ENCODE measurements at places on chromosomes 6 and 20.

- DNase-seq = no peak
These were observed 79.8 kb downstream of the SLC22A23 start for GRCh38 chr6:3376893-3377535.

GRCh38 chr6:157246048-157246630, 77.2 kb downstream of the TMEM242 start:
- no peak for DNase-seq

DNA sequence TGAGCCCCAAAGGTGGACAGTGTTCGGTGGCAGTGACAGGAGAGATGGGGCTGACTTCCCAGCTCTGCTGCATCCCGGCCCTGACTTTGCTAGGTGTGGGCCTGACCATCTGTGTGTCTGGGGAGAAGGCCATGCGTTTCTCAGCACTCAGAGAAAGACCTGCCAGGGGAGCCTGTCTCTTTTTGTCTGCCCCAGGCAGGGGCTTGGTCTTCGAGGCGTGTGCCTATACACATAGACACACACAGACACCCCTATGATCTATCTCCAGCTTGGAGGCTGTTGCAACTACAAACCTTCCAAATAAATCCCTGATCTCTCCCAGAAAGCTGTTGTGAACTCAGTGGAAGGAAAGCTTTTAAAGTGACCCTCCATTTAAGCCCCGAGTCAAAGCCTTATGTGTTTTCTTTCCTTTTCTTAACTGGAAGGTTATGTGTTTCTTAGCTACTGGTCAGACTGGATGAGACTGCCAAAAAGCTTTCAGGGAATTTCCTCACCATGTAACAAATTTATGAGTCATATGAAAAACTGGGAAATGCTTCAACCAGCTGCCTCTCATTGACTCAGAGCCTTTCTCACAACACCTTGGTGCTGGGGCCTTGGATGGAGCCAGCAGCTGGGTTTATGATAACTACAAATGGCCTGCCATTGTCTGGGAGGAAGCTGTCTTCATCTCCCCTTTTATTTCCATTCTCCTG, 102.6 kb downstream of the CDC5L start:
- DNase-seq = no peak

- no peak for DNase-seq
These were observed 379.0 kb downstream of the EPHA7 start for GRCh38 chr6:93040375-93040774.

DNA sequence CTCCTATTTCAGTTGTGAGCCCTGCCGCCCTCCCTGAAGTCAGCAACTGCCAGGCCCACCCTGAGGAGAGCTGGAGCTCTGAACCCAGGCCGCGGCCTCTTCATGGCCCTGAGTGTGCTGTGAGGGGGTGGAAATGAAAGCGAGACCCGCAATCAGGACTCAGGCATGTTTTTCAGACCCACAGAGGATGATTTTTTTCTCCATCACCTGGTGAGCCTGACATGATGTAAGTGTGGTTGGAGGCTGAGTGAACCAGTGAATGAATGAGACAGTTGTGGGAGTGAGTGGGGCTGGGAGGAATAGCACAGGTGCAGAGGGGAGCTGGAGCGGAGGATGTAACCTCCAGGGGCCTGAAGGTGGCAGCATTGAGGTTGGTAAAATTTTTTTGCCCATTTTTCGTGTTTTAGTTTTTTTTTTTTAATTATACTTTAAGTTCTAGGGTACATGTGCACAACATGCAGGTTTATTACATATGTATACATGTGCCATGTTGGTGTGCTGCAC, 18.3 kb downstream of the RAET1L start:
- no peak for DNase-seq

- no peak for DNase-seq
These were observed 2.1 kb upstream of the PPP1R18 start for GRCh38 chr6:30688569-30688968.

DNA sequence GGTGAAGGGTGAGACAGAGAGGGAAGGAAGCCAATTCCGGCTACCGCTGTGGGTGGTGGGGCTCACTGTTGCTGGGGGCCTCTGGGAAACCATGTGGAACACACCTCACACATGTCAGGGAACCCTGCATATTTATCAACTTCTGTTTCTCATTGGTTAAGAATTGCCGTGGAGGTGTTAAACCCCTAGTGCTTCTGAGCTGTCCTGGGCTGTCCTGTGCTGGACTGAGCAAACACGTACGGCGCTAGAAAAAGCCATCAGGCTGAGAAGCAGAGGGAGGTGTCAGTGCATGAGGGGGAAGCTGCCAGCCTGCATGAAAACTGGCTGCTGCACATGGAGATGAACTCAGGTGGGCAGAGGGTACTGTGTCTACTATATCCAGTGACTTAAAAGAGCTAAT, 103.9 kb upstream of the JAG1 start:
- no peak for DNase-seq

DNA sequence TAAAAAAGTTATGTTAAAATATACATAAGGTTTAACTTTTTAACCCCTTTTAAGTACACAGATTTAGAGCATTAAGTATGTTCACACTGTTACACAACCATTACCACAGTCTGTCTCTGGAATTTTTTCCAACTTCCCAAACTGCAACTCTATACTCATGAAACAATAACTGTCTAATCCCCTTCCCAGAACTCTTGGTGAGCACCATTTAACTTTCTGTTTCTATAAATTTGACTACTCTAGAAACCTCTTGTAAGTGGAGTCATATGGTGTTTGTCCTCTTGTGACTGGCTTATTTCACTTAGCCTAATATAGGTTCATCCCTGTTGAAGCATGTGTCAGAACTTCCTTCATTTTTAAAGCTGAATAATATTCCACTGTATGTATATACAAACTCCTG, 98.1 kb downstream of the MAP3K7 start:
- DNase-seq = no peak

DNA sequence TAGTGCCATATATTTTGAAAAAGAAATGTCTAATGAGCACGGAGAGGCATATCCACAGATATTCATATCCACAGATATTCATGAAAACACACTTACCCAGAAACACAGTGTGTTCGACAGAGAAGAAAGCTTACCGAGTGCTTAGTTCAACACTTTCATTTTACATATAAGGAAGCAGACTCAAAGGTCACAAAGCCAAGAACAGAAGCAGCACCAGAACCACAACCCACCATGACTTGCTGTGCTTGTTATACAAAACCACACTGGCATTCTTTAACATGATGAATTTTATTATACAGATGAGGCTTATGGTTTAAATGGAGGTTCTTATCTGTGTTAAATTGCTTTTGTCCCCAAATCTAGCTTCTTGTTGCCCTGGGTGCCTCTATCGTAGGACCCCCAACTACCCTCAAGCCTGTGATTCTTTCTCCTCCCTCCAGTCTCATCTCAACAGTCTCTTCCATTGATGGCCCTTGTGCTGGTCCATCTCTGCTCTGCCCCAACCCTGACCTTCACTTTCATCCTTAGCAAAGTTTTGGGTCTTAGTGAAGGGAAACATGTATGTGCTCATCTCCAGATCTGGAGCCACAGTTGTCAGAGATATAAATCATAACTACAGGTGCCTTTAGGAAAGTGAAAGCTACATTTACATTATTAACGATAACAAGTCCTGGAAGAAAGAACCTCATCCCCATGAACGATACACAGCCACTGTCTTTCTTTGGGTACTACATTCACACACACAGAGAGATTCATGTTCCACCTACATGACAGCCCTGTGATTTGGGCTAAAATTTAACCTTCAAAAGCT, 40.0 kb downstream of the SF3B5 start:
- peak; percentile 21 for DNase-seq

DNA sequence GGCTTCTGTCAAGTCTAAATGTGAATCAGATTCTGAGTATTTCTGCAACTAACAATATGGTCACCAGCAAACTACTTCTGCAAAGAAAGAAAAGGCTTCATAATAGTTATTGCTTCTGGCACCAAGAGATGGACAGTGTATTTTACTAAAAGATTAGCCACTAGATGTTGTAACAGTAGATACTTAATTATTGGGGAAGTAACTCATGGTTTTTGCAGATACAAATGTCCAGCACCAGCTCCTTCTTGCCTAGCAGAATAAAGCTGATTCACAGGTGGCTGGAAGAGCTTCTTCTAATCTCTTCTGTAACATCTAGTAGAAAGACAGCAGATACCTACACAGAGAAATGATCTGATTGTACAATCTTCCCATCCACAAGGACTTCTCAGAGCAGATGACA, 21.2 kb downstream of the ATXN1 start:
- no peak for DNase-seq

DNA sequence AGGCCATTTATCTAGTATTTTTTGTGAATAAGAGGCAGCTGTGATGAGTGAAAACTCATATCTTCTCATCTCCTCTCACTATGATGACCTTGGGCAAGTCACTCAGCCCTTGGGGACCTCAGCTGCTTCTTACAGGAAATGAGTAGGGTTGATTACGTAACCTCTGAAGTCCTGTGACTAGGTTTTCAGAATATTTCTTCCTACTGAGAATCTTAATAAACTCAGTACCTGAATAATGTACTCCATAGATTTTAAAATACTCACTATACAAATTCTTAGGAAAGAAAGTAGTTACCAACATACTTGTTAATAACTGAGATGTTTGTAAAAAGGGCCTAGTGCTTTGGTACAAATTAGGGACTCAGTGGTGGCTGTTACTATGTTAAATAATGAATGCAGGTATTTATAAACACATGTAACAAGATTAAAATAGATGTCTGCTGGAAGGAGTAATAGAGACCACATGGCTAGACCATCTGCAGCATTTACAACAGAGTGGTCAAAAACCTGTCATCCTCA, 60.9 kb downstream of the RPRD1B start:
- DNase-seq = no peak

- no peak for DNase-seq
These were observed 61.5 kb upstream of the UNC93A start for GRCh38 chr6:167229586-167229985.

DNA sequence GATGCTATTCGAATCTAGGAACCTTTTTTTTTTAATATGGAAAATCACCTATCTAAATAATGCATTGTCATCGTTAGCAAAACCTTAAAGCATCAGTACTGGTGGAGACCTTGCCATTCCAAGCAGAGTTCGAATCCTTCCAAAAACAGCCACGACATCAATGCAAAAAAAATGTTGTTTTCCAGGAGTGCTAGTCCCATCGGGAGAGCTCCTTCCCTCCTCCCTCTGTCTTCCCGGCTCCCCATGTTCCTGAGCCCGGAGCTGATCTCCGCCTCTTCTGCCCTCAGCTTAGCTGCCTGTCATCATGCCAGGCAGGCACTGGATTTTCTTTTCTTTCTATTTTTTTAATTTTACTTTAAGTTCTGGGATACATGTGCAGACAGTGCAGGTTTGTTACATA, 153.6 kb upstream of the QKI start:
- DNase-seq = no peak

DNA sequence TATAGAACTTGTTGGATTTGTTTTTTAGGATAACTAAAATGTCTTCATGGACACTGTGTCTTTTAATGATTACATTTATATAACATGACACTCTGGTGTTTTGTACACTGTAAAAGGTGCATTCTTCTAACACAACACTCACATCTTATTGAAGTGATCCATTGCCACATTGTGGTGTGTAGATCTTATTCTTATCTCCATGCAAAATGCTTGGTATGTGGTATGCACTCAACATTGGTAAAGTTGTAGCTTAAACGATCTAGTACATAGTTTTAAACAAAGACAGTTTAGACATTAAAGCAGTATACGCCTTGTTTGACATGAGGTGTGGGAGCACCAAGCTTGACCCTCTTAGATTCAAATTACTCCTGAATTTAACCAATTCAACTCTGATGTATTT, 84.7 kb downstream of the SASH1 start:
- DNase-seq = no peak

DNA sequence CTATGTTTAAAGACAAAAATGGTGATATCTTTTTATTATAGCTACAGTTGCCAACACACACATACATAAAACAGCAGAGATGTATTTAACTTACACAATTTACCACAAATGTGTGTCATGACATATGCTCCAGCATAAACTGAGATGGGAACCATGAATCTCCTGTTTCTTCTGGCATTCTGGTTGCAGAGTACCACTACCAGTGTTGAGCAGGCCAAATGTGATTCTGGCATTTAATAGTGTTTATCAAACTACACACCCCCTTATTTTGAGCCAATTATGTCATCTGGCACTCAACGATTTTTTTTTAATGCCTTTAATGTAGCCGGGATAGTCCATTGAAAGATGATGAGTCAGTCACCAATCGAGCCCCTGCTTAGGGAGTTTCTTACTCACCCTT, 59.0 kb upstream of the TPD52L1 start:
- DNase-seq = no peak

GRCh38 chr20:2331106-2331505, 35.3 kb downstream of the TGM3 start:
- DNase-seq = no peak

- DNase-seq = no peak
These were observed 48.3 kb downstream of the TRERF1 start for GRCh38 chr6:42403421-42403820.

DNA sequence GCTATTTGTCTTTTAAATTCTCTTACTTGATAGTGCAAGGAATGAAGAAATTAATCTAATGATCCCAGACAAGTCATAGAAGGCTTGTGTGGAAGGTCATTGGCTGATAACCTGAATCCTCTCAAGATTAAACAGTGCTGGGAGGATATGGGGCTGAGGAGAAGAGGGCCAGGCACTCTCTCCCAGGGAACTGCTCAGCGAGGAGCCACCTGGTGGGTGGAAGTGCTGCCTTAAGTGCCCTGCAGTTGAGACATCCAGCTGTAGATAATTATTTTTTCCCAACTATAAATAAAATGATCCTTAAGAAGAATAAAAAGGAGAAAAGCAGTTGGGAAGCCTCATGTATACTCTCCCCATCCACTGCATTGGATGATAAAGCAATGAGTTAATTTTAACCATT, 47.9 kb downstream of the BTBD3 start:
- DNase-seq = no peak

- no peak for DNase-seq
These were observed 164.1 kb upstream of the ECI2 start for GRCh38 chr6:4299476-4299875.

DNA sequence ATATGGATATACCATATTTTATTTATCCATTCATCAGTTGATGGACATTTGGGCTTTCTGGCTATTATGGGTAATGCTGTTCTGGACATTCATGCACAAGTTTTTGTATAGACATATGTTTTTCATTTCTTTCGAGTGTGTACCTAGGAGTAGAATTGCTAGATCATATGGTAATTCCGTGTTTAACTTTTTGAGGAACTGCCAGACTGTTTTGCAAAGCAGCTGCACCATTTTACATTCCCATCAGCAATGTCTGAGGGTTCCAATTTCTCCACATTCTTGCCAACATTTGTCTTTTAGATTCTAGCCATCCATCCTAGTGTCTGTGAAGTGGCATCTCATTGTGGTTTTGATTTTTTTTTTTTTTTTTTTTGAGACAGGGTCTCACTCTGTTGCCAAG, 20.8 kb downstream of the SRC start:
- DNase-seq = no peak

GRCh38 chr6:26322645-26323482, 42.1 kb upstream of the BTN3A2 start:
- no peak for DNase-seq

DNA sequence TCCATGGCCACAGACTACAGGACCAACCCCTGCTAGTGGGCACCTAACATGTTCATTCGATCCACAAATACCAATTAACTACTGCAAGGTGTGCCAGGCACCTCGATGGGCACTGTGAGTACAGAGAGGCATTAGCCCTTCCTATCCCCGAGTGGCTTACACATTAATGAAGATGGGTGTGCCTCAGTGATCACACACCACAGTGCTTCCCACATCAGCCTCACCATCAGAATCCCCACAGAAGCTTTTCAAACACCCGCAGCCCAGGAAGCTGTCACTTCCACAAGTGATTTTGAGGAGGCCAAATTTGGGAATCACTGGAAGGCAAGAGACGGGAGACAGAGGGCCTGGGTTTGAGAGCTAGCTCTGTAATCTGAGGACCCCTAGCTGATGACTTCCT, 23.7 kb downstream of the EZR start:
- DNase-seq = no peak

All from stimulated activated CD8-positive, alpha-beta memory T cell treated with anti-CD3 and anti-CD28 coated beads, Interleukin-4, amount 100 ng/mL, for 4 hours (primary cell).